Sigmoid colon (tissue), 7 donors: ENCODE measurements at places on chromosomes 11 and 22. TPM values are rescaled to one million over a fixed set of nuclear protein-coding genes. Genes with fewer than 3 reads are reported as not detected.
A peak's percentile ranks its signal among the peaks of the same experiment; 100 is the strongest.

DNA sequence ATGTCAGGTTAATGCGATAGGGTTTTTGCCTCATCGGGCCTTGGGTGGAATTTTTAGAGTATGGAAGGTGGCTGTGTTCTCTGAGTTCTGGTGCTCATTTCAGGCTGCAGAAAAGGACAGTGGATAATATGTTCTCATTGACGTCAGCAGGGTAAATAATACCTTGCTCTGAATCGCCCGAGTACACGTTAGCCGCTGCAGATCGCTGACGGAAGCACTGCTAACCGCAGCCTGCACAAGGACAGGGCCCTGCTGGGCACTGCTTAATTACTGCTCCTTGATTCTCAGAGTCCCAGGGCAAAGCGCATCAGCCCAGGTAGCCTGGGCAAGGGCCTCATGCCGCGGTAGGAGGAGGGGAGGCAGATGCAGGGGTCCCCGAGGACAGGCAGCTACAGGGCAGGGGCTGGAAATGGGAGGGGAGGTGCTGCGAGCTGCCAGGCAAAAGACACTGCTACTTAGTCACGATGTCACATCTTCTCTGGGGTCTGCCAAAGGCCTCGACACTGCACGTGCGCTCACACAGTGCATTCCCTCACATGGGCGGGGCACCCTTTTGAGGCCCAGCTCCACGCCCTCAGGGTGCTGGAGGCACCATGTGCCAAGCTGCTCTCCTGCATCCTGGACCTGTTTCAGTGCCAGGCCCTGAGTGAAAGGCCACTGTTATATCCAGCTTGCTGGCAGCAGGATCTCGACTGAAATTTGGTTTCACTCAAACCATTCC lies 35.2 kb downstream of the PPP2R1B start:
- DNase-seq: peak; percentile 73

DNA sequence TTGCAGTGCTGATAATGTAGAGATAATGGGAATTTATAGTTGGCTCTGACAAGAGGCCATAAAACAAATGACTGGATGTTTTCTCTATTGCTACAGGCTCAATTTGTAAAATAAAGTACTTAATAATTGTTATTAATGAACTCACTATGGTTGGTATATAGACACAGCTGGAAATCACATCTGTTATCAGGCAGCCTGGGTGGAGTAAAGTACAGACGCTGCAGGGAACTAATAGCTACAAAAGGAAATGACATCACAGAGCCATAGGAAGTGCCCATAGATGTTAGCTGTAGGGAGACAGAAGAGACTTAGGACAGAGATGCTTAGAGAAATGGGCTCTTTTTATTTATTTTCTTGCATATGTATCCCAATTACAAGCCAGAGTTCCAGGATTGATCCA lies 81.0 kb upstream of the SNX19 start:
- DNase-seq: no peak

GRCh38 chr11:8257003-8257664 lies 6.5 kb downstream of the LMO1 start:
- DNase-seq: peak; percentile 34

DNA sequence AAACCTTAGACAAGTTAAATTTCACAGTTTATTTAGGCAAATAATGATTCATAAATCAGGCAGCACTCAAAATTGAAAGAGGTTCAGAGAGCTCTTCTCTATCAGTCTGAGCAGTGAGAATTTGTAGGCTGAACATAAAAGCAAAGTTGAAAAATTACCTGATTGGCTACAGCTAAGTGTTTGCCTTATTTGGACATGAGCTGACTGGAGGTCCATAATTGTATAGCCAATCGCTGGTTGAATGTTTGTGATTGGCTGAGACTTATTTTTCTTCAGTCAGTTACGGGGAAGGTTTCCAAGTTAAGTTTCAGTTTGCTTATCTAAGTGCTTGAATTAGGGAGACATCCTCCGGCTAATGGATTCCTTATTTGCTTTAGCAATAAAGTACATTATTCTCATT lies 527.5 kb downstream of the CNTN5 start:
- DNase-seq: no peak

GRCh38 chr22:26559961-26560575 lies 29.9 kb downstream of the TPST2 start:
- DNase-seq: no peak

The NOX4 gene
- 11.4 TPM for total RNA-seq

DNA sequence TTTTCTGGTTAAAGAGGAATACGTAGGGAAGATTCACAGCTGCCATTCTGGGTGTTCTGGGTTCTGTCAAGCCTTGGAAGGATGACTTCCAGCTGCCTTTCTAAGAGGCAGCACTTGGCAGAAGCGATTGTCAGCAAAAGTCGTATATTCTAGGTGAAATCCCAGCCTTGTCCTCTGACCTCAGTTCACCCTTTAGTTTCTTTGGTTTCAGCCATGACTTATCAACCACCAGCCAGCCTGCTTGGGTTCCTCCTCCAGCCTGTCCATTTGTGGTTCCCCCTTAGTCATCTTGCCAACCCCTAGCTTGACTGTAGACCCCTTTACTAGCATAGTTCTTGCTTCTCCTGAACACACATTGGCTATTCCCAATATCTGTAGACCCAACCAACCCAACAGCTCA lies 102.3 kb upstream of the CD44 start:
- no peak for DNase-seq

The LDLRAD3 gene
- total RNA-seq: 23.4 TPM

DNA sequence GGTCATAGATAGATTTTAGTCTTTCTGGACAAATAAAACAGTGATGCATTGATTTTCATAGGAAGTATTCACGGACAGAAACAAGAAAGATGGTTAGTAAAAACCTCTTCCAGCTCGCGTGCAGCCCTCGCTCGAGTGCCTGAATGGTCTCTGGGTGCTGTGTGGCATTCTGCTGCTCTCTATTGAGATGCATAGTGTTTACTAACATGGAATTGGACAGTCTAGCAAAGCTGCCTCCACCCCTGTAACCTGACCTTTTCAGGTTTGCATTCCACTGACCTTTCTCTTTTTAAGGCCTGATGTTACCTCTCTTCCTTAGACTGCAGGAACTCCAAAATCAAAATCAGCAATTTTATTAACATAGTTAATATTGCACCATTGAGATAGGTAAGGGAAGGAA lies 643.4 kb downstream of the JRKL start:
- no peak for DNase-seq

GRCh38 chr22:44192098-44192815 lies 11.5 kb downstream of the PARVG start:
- DNase-seq: peak; percentile 46

The CD3E gene
- 0.28 TPM for total RNA-seq

DNA sequence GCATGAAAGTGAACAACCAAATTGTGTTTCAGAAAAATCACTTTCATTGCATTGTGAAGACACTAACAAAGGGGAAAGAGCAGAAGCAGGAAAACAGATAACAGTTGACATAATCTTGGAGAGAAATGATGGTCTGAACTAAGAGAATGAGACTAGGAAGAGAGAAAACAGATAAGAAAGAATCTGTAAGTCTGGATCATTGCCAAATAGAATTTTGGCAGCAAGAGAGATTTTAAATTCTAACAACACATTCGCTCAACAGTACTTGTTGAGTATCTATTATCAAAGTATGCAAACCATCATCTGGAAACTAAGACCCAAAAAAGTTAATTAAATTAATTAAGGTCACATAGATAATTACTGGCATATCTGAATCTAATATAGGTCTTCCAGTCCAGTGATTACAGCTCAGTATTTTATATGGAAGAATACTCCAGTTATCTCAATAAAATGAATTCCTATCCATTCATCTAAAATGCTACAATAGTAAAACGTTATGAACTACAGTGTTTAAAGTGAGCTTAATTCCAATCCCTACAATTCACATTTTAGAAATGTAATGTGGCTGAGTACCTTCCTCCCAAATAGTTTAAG lies 166.7 kb upstream of the FAT3 start:
- DNase-seq: no peak

GRCh38 chr11:59765068-59765735 lies 10.0 kb downstream of the STX3 start:
- DNase-seq: no peak

- DNase-seq: no peak
Measured at GRCh38 chr22:21641417-21641788, 699 bp upstream of the SDF2L1 start.

The TMEM45B gene
- 0.95 TPM for total RNA-seq

The OR2AT4 gene
- not detected for total RNA-seq

DNA sequence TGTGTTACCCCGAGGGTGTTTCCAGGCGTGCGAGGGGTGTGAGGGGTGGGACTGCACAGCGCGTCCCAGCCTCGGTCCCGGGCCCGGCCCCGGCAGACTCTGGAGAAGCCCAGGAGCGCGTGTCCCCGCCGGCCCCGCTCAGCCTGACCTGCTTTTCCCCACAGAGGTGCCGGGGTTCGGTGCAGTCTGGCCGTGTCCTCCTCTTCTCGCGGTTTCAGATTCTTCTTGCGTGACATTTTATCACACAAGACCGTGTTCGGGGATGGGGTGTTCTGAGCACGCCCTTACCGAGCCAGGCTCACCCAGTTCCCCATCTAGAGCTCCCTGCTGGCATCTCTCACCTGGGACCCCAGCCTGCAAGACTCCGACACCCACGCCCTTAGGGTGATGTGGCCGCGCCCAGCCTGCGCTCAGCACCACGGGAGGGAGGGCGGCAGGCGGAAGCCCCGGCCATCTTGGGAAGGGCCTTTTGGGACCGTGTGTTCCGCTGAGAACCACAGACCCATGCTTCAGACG lies 775.6 kb downstream of the BRD1 start:
- DNase-seq: no peak

GRCh38 chr11:115587718-115588342 lies 83.6 kb upstream of the CADM1 start:
- no peak for DNase-seq

The EIF4ENIF1 gene
- total RNA-seq: 21.4 TPM

- DNase-seq: no peak
Measured at GRCh38 chr11:64260147-64260708, 8.9 kb downstream of the PLCB3 start.

GRCh38 chr22:23034621-23035556 lies 35.4 kb upstream of the GNAZ start:
- DNase-seq: no peak

DNA sequence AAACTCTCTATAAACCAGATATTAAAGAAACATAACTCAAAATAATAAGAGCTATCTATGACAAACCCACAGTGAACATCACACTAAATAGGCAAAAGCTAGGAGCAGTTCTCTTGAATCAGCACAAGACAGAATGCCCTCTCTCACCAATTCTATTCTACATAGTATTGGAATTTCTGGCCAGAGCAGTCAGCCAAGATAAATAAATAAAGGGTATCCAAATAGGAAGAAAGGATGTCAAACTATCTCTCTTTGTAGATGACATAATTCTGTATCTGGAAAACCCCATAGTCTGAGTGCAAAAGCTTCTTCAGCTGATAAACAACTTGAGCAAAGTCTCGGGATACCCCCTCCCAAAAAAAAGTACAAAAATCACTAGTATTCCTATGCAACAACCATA lies 359.8 kb downstream of the LRRC4C start:
- DNase-seq: no peak

The NTM gene
- total RNA-seq: 13.9 TPM

GRCh38 chr22:37021041-37021440 lies 1.5 kb downstream of the MPST start:
- no peak for DNase-seq

DNA sequence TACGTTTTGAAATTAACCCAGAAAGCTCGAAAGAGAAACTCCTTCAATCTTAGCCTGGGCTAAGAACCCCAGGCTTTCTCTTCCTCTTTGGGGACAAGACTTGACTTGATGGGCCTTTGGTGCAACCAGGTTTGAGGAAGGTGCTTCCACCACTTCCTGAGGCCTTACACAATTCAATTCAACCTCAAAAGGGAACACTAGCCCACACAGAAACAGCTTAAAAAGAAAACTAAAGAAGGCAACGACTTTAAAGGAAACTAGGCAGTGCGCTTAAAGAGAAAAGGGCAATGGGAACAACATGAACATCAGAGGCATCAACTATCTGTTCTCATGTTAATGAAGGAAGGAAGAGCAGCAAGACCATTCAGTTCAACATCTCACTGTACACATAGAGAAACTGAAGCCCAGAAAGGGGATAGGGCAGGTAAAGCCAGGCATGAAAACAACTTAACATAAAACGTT lies 24.8 kb downstream of the PAK1 start:
- DNase-seq: no peak

GRCh38 chr11:78281511-78281910 lies 92.8 kb downstream of the USP35 start:
- no peak for DNase-seq

- DNase-seq: no peak
Measured at GRCh38 chr11:100208207-100208606, 478.9 kb upstream of the ARHGAP42 start.

The TMEM121B gene
- total RNA-seq: 0.36 TPM

The C11orf86 gene
- total RNA-seq: not detected

The HBB gene
- total RNA-seq: 3.8 TPM

The MS4A12 gene
- not detected for total RNA-seq

GRCh38 chr22:39871008-39871798 lies 22.4 kb downstream of the ENTHD1 start:
- DNase-seq: no peak
